ENCODE measurements at places on chromosomes 1 and 21.

GRCh38 chr1:111747282-111747734 is 8.1 kb upstream of the INKA2 start:
- DNase-seq: no peak

GRCh38 chr1:196558411-196558810 is 49.8 kb downstream of the KCNT2 start:
- DNase-seq: no peak

- DNase-seq: no peak
Measured at GRCh38 chr1:91552596-91552995, 51.9 kb downstream of the CDC7 start.

DNA sequence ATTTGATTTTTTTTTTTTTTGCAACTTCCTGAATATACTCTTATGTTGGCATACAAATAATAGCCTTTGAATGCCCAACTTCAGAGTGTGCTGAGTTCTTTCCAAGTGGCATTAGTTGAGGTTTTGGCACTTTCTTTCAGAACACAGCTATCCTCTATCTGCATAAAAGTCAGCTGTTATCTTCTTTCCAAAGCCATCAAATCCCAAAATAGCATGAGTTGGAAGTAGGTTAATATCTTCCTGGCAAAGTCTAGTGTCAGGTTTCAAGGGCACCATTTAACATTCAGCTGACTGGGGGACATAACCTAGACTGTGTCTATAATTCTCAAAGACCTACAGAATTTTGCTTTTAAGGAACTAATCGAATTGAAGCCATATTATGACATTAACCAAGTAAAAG is 223.9 kb downstream of the PLPP3 start:
- DNase-seq: no peak

- no peak for DNase-seq
Measured at GRCh38 chr1:117657949-117658660, 52.3 kb downstream of the TENT5C start.

All from stimulated activated CD8-positive, alpha-beta memory T cell treated with anti-CD3 and anti-CD28 coated beads, Interleukin-2, amount 100 ng/mL, for 1 hour (primary cell).